ENCODE measurements at places on chromosomes 16 and 17.

GRCh38 chr17:40106760-40107521 is 6.6 kb upstream of the NR1D1 start:
- no peak for DNase-seq

GRCh38 chr17:78124081-78124835 is 4.3 kb downstream of the TMC6 start:
- no peak for DNase-seq

- no peak for DNase-seq
Observed at GRCh38 chr16:21645261-21645721, 7.1 kb downstream of the IGSF6 start.

DNA sequence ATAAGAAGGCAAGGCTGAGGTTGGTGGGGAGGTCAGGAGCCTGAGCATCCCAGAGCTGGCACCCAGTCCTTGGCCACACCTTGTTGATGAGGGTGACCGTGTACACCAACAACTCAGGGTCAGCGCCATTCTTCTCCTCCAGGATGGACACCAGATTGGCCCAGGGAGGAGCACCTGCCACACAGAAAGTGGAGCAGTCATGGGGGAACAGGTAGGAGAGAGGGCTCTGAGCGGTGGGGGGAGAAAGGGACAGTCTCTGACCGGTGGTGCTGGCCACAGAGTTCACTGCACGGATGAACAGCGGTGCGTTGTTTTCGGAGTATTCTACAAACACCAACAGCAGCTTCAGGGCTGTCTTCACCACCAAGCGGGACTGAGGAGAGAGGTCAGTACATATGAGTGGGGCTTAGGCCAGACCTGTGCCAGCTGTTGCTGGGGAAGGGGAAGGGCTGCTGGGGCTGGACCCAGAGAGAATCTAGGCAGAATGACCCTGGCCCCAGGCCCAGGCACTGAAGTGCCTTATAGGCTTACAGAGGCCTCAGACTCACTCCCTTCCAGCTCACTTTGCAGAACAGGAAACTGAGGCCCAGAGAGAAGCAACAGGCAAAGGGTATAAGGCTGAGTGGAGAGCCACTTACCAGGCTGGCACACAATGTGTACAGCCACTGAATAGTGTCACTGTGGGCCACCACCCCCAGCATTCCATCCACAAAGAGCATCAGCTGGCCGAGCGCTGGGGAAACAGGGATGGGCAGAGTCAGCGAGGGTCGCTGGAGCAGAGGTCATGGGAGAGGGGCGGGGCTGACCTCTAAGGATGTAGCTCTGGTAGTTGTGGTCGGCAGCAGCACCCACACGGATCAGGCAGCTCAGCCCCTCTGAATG is 9.6 kb downstream of the FHOD1 start:
- DNase-seq: no peak

DNA sequence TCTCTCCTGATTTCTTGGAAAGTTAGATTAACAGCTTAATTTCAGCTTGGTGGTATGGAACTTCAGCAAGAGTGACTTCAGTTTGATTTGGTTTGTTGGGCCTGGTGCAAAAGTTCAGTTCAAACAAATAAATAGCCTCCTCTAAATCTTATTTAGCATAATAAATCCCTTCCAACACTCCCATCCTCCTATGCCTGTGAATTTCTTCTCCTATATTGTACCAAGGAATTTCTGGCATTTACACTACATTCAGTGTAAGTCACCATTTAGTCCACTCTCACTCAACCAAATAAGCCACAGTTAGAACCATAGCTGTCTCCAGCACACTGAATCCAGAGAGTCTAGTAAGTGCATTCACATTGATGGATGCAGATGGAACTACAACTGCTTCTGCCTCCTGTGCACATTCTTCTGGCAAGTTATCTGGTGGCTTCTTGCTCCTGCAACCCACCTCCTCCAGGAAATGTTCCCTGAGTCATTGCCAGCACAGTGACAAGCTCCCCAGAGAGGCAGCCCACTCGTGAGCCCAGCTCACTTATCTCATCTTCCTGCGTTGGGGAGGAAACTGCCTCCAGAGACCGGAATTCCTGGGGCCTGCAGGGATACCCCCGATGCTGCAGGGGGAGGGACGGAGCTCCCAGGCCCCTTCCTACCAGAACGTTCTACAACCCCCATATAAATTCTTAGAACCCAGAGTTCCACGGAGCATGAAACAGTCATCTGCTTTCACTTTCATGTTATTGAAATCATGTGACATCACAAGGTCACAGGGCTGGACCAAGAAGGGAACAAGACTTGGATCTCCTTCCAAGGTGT is 318.3 kb downstream of the PHKB start:
- DNase-seq: no peak

- DNase-seq: no peak
Observed at GRCh38 chr17:57154921-57155320, 69.9 kb downstream of the AKAP1 start.

GRCh38 chr17:12622726-12623125 is 43.0 kb upstream of the MYOCD start:
- no peak for DNase-seq

GRCh38 chr17:33120103-33120502 is 128.5 kb downstream of the SPACA3 start:
- no peak for DNase-seq

DNA sequence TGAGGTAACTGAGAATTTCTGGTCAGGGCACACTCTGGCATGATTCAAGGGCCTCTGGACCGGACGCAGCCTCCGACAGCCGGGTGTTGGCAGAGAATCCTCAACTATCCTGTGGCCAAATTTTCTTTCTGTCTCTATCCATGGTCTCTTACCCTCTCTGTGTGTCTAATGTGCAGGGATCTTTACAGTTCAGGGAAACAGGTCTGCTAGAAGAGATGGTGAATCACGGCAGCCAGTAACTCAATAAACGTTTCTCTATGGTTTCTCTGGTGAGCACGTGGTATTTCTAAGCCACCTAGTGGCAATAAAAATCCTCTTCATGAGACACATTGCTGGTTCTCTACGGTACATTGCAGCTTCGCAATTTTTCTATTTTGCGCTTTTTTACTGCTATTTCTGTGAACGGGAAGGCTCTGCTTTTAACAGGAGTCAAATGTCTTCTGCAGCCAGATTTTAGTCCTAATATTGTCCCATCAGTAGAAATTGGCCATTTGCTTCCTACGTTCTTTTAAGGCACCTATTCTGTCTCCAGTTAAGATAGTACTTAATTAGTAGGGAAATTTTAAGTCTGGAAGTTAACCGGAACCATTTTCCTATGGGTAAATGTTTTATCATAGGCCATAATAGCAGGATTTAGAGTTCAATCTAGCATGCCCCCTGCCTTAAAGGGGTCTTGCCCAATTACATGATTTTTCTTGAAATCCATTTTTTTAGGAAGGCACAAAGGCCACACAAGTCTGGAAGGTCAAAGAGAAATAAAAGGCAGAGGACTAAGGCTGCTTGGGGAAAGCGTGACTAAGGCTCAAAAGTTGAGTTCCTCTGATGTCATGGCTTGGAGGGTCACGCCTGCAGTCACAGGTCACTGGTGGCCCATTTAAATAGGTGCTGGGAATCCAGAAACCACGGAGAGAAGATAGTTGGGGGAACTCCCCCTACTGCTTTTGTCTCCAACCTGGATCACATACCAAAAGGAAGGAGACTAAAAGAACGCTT is 31.5 kb downstream of the QPRT start:
- no peak for DNase-seq

GRCh38 chr17:64369007-64369893 is 21.4 kb downstream of the PECAM1 start:
- no peak for DNase-seq

DNA sequence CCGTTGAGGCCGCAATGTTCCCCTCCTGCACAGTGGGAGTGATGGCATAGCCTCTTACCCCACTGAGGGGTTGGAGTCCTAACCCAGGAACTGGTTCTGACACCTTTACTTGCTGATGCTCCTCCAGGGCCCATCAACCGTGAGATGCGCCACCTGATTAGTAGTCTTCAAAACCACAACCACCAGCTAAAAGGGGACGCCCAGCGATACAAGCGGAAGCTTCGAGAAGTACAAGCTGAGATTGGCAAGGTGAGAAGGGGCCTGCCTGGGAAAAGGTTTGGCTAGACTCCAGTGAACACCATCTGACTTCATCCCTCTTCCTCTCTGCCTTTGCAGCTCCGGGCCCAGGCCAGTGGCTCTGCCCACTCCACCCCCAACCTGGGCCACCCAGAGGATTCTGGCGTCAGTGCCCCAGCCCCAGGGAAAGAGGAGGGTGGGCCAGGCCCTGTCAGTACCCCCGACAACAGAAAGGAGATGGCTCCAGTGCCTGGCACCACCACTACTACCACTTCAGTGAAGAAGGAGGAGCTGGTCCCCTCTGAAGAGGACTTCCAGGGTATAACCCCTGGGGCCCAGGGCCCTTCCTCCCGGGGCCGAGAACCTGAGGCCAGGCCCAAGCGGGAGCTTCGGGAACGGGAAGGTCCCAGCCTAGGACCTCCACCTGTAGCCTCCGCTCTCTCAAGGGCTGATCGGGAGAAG is 5.8 kb downstream of the RNF40 start:
- DNase-seq: no peak

DNA sequence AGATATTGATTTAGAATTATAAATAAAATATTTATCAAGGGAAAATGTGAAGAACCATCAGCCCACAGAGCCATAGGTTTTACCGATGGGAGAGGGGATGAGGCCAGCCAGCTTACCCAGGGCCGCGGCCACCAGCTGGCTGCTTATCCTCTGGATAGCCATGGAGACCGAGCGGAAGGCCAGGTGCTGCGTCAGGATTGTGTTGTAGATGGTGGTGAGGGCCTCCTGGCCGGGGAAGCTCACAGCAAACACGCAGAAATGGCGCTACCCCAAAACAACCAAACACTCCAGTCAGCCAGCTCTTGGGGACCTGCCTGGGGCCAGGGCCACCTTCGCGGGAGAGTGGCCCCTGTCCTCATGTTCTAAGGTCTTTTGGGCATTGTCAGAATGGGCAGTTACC is 97.8 kb downstream of the DNAH17 start:
- DNase-seq: no peak

DNA sequence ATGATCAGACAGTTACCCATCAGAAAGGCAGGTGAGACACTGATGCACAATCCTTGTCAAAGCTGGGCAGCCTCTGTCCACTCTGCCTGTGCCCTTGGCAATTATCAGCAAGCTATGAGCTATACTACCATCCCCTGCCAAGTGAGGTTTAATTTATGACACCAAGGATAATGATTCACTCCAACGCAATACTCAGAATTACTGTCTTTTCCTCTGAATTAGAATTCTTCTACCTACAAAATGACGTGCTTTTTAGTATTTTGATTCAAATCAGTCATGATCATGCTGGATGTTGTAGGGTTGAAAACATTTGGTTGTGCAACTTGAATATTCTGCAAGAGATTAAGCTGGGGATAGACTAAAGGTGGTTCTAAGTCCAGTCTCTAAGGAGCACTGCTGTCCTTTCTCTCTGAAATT is 116.8 kb upstream of the SOX9 start:
- no peak for DNase-seq

Measured in gastrocnemius medialis (tissue), 4 donors.